CD4-positive, alpha-beta T cell treated with Interferon gamma for 1 hour (primary cell): ENCODE measurements at places on chromosomes 6 and 20.

GRCh38 chr6:3138341-3138740 lies 19.0 kb downstream of the TUBB2A start:
- no peak for DNase-seq

DNA sequence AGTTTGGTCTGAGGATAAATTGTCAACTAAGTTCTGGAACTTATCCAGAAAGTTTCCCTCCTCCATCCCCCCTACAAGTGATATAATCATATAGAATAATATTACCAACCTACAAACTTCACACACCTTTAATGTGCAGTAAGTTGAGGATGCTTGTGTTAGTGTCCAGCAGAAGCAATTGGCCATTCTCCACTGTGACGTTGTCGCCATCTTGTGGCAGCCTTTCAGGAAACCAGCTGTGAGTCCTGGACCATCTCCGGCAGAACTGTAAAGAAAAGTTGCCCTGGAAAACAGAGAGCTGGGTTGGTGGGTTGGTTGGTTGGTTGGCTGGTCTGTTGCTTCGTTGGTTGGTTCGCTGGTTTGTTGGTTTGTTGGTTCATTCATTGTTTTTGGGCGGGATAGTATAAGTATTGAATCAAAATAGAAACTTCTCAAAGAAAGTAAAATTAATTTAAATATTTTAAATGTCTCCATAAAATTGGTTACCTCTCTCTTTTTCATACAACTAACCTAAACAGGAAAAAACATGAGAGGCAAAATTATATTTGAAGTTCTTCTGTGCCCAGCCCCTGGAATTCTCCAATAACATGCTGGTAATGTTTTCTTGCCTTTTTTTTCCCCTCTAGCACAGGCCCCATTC lies 127.5 kb downstream of the PKHD1 start:
- peak; percentile 5 for DNase-seq

DNA sequence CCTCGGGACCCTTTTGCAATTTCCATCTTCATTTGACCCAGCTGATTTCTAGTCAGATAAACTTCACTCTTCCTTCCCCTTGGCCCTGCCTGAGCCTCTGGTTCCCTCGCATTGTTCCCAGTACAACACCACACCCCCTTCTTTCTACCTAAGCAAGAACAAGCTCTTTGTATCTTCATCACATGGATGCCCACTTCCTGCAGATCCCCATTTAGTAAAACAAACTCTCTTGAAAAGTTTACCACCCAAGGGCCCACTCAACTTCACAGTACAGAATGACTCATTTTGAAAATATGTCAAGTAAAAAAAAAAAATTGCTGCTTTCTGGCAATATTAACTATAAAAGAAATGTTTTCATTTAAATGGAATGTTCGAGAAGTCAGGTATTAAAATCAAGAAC lies 5.2 kb downstream of the FAXC start:
- DNase-seq, result no peak

GRCh38 chr6:17297271-17298080 lies 16.3 kb downstream of the RBM24 start:
- no peak for DNase-seq

- no peak for DNase-seq
Observed at GRCh38 chr6:90790696-90791095, 203.8 kb upstream of the MAP3K7 start.

GRCh38 chr6:23533944-23534343 lies 592.1 kb upstream of the NRSN1 start:
- no peak for DNase-seq

- no peak for DNase-seq
Observed at GRCh38 chr20:62149532-62150309, 6.2 kb downstream of the SS18L1 start.

DNA sequence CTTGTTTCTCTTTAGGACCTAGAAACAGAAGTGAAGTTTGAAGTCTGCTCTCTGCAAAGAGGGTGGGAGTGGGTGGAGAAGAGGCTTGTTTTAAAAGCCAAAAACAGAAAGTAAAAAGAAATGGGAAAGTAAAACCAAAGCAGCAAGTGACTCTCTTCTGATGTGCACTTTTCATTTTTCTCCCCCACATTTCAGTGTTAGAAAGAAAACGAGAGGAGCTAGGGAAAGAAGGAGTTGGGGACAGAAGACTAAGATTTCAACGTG lies 1.3 kb downstream of the C6orf141 start:
- DNase-seq, result no peak

- DNase-seq, result no peak
Observed at GRCh38 chr20:3226864-3227263, 12.1 kb downstream of the SLC4A11 start.

DNA sequence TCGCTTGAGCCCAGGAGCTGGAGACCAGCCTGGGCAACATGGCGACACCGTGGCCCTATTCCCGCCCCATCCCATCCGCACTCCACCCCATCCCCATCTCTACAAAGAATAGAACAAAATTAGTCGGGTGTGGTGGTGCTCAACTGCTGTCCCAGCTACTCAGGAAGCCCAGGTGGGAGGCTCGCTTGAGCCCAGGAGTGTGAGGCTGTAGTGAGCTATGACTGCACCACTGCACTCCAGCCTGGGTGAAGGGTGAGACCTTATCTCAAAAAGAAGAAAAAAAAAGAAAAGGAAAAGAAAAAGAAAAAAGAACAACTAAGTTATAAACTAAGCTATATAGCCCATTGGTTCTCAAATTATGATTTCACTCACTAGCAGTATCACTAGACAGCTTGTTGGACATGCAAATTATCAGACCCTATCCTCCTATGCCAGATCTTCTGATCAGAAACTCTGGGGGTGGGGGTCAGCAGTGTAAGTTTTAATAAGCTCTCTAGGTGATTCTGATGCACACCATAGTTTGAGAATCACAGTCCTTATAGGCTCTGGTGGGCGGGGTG lies 491 bp upstream of the ITCH start:
- no peak for DNase-seq

DNA sequence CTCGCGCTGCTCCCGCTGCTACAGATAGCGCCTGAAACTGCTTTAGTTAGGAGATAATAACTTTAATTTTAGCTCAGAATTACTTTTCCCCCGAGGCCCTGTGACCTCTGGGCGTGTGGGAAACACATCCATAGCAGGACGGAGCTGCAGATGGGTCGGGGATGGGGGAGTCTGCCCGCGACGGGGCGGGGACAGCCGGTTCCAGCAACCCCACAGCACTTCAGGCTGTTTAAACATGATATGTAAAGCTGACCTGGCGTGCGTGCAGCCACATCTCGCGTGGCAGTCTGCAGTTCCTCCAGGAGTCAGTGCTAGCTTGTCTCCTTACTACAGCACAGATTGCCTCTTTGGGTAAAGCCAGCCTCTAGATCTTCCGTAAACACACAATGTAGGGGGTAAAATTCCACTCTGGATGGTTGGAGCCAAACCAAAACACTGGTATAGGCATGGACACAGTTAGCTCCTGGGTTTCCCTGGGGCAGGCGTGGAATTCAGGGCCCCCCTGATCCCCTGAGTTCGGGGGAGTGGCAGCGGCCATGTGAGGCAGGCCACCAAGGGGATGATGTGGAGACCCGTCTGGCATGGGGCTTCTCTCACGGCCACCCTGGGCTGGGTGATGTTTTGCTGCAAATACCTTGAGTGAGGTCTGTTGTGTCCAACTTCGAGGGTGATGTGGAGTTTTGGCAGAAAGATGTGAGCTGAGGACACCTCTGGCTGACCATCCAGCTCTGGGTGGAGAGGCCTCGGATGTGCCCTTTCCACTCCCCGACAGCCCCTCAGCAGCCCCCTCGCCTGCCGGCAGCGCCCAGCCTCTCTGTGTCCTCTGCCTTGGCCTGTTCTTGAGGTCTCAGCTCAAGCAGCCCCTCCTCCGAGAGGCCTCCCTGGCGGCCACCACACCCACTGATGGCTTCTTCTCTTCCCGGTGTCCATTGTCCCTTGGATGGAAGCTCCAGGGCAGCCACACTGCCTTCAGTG lies 214.5 kb downstream of the TAF4 start:
- DNase-seq, result no peak
